NCI-H1092 (cell line): ENCODE measurements at places on chromosomes 11 and 22.

DNA sequence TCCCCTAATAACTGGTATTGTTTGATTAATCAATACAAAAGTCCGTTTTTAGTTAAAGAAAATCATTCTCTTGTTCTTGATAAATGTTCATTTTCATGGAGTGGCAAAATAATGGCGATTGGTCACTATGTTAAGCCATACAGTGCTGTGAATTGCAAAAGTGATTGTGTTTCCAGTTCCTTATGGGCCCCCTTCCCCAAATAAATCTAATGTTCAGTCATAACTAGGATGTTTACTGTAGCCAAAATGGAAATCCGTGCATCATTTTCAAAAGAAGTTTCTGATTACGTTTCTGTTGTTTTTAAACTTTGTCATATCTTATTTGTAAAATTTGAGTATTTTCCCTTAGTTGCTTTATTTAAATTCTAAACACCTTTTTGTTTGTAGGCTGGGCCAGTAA lies 845 bp downstream of the RBM7 start:
- no peak for DNase-seq

DNA sequence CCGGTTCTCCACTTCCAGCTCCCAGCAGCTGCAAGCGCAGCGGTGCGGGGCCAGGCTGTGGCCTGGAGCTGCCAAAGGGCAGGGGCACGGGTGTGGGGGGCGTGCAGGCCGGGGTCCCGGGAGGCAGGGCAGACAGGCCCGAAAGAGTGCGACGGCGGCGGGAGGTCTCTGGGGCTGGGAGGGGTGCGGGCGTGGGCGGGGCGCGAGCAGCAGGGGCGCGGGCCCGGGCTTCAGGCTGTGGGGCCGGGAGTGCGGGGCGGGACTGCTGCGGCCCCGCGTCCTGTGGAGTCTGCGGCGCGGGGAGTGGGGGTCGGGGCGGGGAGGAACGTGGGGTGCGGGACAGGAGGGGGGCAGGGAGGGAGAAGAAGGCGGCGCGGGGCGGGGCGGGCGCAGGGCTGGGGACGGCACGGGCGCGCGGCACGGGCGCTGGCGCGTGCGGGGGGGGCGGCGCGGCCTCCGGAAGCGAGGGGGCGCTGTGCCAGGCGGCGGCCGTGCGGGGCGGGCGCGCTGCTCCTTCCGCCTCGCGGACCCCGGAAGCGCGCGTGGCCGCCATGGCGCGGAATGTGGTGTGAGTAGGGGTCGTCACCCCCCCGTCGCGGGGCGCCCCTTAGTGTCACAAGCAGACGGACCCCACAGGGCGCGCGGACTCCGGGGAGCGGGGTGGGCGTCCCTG lies at the start of gene MRPL23:
Gene MRPL23 (plus strand): TSS at position 521 of the 673 bp plus-strand sequence. CDS start 31 bp downstream, at position 552.
- DNase-seq = no peak

- DNase-seq = no peak
Observed at GRCh38 chr22:30372915-30373314, 14.3 kb downstream of the RNF215 start.

DNA sequence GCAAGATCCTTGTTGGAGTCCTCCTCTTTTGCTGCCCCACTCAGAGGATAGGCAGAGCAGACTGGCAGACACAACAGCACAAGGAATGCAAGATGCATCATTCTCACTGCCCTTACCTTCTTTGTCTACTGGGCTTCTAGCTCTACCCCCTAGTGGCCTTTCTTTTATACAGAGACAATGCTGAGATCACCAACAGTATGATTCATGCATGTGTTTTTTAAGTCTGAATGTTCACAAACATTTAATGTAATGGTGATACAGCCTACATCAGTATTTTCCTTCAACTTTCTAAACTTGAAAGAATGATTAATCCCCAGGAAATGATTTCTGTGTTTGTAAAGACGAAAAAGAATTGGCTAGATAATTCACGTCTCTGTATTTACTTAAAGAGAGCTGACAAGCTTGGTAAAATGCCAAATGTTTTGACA lies at the start of gene MMP10:
Gene MMP10 (minus strand): TSS at position 138 of the 428 bp plus-strand sequence. CDS start 37 bp downstream, at position 101.
- no peak for DNase-seq

GRCh38 chr11:28727254-28727653 lies 619.1 kb downstream of the METTL15 start:
- no peak for DNase-seq

- no peak for DNase-seq
Observed at GRCh38 chr11:57244911-57245310, 7.9 kb upstream of the APLNR start.

DNA sequence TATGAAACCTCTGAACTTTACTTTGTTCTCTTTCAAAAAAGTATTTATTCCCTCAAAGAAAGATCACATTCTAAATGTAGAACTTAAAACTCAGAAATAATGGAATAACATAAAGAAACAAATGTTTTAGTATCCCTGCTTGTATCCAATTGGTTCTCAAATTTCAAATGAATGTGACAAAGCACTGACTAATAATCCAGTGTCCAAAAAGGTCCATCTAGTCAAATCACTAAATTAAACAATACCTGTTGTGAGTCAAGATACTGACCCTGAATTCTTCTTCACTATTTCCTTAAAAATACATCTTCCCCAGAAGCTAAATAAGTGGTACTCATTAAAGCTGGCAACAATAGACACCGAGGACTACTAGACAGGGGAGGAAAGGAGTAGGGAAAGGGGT lies 313.1 kb downstream of the SBF2 start:
- DNase-seq = no peak

DNA sequence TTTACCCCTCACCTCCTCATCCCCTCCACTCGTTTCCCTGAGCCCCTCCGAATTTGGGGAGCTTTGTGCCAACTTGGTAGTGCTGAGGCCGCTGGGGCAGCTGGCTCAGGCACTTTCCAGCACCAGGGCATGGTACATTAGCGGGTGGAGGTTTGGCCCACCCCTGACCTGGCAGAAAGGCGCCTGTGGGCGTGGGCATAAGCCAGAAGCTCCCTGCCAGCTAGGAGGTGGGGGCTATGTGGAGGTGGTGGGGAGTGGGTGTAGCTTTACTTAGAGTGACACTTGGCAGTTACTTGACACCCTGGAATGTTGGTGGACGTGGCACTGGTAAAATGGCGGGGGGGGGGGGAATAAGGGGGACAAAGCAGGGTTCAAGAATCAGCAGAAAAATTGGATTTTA lies 10.3 kb upstream of the IGF2 start:
- DNase-seq = no peak

DNA sequence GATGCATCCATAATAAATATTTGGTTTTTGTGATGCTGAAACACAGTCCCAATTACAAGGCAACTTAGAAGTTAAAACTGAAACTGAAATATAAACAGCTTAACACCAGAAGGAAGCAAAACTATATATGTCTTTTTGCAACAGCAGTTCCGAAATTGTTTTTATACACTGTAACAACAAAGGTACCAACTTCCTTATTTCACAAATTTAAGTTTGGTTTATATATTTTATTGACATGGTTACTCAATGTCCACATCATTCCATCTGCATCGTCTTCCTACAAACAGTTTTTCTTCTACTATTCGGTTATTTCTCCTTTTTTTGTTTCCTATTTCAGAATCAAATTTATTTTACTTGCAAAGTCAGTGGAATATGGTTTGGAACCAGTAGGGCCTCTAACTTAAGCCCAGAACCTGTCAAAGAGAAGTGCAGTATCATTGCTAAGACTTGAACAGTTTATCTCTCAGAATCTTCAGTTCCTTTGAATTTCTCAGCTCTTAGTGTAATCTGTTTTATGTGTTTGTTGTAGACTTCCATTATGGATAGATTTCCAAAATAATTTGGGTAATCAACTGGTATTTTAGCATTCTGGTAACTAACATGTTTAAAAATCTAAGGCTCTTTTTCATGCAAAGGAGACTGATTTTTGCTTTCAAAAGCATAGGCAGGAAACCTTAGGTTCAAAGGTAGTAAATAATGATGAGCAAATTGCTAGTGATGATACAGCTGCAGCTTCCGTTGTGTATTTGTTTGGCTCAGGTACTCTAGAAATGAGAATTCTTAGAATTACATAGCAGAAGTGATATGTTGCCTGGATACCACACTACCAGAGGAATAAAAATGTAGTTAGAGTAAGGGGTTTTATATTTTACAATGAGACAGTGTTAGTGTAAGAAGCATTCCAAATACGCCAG lies 8.2 kb upstream of the HSPA8 start:
- no peak for DNase-seq

- DNase-seq = no peak
Observed at GRCh38 chr22:49603016-49603415, 224.7 kb downstream of the BRD1 start.

GRCh38 chr11:35736952-35737351 lies 74.4 kb downstream of the TRIM44 start:
- DNase-seq = no peak

GRCh38 chr11:78310500-78310909 lies 107.1 kb downstream of the GAB2 start:
- DNase-seq = no peak

- DNase-seq = no peak
Observed at GRCh38 chr11:94604482-94604881, 37.3 kb downstream of the PIWIL4 start.

GRCh38 chr22:50608996-50609395 lies 8.4 kb downstream of the MAPK8IP2 start:
- no peak for DNase-seq

DNA sequence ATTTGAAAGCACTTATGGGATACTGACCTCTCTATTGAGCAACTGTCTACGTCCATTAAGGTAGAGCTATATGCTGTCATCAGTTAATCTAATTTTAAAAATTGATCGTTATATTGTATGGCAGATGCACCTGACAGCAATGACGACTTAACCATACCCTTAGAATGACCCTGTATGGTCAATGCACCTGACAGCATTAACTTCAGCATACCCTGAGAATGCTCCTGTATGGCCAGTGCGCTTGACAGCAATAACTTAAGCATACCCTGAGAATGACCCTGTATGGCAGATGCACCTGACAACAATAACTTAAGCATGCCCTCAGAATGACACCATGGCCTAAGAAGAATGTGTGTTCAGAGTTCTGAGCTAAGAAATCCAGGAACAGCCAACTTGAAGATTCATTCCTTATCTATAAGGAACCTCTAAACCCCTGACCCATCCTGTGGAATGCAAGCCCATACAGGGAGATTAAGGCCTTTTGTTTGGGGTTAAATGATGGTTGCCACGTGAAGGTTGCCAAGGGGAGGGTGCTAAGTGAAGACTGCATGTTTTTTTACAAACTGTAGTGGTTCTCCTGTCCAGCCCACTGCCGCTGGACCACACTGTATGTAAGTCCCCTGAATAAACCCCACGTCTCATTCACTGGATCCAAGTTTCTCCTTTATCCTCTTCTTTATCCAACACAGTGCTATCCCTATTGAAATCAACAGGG lies 138.3 kb downstream of the GUCY1A2 start:
- no peak for DNase-seq
